NCI-H226 (cell line): ENCODE measurements at places on chromosomes 3 and 15.
A peak's percentile ranks its signal among the peaks of the same experiment; 100 is the strongest.

DNA sequence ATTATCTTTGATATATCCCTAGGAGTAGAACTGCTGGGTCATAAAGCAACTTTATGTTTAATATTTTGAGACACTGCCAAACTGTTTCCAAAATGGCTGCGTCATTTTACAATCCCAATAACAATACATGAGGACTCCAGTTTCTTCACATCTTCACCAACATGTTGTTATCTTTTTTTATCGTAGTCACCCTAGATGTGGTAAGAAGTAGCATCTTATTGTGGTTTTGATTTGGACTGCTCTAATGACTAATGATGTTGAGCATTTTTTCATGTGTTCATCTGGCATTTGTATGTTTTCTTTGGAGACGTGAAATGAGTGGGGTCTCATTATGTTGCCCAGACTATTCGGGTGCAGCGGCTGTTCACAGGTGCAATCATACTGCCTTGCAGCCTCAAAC is 83.8 kb downstream of the MAP4 start:
- DNase-seq, result no peak

DNA sequence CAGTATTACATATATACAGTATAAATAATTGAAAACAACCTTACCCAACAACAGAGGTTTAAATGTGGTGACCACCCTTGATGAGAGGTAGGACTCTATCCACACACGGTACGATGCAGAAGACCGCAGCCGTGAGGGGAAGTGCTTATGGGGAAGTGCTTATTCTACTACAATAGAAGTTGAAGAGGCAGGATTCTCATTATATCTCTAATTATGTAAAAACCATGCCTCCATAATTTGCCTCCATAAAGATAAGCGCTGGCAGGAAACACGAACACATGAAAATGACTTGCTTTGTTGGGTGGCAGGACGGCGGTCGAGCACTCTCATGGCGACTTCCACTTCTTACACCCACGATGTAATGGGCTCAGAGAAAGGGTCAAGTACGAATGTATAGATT is 7.2 kb upstream of the MUC13 start:
- no peak for DNase-seq

DNA sequence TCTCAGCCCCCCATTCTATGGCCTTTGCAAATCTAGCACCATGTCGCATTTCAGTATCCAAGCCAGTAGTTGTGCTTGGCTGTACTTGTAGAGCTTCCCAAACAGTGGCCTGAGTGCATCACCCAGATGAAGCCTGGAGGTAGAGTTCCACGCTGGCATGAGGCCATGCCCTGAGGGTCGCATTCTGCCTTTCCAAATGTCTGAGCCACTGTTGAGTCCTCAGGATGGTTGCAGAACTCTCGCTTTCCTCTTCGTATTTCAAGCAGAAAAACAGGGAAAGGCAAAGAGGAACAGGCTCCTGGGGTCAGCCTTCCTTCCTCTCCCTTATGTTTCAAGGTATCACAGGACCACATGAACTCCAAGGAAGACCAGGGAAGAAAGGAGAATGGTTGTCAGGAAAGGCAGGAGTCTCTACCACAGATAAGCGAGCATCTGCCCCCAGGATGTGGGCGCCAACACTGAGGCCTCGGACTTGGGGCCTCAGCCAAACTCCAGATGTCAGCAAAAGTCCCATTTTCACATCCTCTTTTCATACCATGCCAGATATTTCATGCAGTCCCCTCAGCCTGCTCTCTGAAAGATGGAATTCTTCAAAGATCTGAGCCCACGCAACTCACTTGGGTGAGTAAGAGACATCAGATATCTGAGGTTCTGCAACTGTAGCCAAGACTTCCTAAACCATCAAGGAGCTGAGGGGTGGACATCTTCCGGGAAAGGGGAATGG is 19.4 kb upstream of the PRR20G start:
- DNase-seq, result no peak

GRCh38 chr3:37115446-37115845 is 58.9 kb downstream of the LRRFIP2 start:
- no peak for DNase-seq

DNA sequence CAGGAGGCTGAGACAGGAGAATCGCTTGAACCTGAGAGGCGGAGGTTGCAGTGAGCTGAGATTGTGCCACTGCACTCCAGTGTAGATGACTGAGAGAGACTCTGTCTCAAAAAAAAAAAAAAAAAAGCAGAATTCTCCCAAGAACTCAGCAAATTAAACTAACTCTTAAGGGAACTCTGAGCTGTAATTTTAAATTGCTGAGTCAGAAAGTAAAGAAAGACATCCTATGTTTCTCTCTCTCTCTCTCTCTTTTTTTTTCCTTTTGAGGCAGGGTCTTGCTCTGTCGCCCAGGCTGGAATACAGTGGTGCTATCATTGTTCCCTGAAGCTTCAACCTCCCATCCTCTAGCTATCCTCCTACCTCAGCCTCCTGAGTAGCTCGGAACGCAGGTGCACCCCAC is 20.0 kb upstream of the PHC3 start:
- no peak for DNase-seq

DNA sequence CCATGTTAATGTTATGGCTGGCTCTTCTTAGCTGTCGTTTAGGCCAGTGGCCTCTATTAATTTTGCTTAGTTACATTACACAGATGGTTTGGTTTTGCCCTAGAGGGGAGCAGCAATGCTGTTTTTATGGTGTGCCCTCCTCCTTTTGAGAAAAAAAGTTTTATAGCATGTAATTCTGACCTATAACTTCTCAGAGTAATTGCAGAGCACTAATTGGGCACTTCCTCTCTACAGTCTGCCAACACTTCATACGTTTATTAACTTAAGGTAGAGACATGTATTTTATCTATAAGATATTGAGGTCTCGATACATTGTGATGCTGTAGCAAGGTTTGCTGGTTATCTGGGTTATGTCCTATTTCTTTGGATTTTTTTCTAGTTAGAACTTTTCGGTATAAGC is 12.2 kb downstream of the SLC25A26 start:
- DNase-seq, result no peak

DNA sequence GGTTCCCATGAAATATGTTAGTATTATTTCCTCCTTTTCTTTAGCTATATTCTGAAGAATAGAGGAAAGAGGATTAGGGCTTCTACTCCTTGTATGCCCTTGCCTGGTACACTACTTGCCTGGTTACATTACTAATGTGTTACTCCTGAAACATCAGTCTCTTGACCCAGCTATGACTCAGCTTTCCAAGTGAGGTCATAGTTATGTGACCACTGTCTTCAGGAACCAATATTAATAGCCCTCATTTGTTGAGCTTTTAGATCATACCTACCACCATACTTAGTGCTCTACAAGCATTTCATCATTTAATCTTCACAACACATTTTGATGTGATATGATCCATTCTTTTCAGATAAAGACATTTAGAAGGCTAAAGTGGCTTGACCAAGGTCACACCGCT is 60.3 kb downstream of the CMSS1 start:
- peak; percentile 79 for DNase-seq

DNA sequence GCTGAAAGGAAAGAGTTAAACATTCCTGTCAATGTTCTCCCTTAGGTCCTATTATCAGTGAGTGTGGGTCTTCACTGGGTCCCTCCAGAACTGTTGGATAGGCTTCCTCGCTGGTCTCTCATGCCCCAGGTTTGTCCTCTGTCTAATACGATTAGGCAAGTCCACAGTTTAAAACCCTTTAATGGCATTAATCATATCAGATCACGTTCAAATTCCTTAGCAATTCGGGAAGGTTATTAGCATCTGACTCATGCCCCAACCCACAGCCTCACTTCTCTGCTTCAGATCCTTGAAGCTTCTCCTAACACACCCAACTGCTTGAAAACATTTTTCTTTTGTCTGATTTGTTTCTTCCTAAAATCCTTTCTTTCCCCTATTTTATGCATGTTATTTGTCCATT is 224.3 kb upstream of the ATP10A start:
- DNase-seq, result peak; percentile 1

GRCh38 chr3:94548581-94549316 is 485.9 kb downstream of the NSUN3 start:
- no peak for DNase-seq

- DNase-seq, result no peak
Observed at GRCh38 chr3:15998911-15999310, 175.6 kb upstream of the GALNT15 start.

DNA sequence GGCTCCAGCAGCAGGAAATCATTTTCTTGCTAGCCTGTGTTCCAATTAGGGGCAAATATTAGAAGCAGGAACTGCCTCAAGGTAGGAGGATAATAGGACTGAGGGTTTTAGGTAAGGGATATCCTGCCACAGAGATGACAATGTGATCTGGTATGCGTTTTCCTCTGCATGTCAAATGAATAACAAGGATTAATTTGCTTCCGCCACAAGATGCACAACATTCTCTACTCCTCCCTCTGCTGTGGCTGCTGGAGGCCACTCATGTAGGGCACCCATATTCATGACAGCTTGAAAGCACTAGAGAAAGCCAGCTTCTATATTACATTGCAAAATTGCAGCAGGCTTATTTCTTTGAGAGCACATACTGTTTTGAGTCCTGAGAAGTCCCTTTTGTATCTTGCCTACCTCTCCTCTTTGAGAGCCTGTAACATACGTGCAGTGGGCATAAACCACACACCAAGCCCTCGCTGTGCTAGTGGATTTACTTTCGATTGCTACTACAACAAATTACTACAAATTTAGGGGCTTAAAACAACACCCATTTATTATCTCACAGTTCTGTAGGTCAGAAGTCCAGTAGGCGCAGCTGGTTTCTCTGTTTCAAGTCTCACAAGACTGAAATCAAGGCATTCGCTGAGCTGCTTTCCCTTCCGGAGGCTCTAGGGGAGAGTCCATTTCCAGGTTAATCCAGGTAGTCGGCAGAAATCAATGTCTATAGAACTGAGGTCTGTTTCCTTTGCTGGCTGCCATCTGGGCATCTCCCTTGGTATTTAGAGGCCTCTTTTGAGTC is 5.9 kb upstream of the CD47 start:
- DNase-seq, result no peak

DNA sequence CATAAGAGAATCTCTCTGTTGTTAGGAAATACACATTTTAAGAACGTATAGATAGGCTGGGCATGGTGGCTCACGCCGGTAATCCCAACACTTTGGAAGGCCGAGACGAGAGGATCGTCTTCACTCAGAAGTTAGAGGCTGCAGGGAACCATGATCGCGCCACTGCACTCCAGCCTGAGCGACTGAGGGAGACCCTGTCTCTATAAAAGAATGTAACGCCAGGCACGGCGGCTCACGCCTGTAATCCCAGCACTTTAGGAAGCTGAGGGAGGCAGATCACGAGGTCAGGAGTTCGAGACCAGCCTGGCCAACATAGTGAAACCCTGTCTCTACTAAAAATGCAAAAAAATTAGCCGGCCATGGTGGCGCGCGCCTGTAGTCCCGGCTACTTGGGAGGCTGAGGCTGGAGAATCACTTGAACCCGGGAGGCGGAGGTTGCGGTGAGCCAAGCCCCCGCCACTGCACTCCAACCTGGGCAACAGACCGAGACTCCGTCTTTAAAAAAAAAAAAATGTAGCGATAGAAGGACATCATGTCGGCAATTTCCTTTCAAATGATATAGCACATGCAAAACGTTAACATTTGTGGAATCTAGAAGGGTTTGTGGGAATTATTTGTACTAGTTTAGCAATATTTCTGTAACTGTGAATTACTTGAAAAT is 730 bp upstream of the RPL14 start:
- no peak for DNase-seq

GRCh38 chr3:105959851-105960250 is 91.0 kb upstream of the CBLB start:
- peak; percentile 94 for DNase-seq

GRCh38 chr3:130276203-130276803 is 69.2 kb upstream of the COL6A5 start:
- peak; percentile 33 for DNase-seq

DNA sequence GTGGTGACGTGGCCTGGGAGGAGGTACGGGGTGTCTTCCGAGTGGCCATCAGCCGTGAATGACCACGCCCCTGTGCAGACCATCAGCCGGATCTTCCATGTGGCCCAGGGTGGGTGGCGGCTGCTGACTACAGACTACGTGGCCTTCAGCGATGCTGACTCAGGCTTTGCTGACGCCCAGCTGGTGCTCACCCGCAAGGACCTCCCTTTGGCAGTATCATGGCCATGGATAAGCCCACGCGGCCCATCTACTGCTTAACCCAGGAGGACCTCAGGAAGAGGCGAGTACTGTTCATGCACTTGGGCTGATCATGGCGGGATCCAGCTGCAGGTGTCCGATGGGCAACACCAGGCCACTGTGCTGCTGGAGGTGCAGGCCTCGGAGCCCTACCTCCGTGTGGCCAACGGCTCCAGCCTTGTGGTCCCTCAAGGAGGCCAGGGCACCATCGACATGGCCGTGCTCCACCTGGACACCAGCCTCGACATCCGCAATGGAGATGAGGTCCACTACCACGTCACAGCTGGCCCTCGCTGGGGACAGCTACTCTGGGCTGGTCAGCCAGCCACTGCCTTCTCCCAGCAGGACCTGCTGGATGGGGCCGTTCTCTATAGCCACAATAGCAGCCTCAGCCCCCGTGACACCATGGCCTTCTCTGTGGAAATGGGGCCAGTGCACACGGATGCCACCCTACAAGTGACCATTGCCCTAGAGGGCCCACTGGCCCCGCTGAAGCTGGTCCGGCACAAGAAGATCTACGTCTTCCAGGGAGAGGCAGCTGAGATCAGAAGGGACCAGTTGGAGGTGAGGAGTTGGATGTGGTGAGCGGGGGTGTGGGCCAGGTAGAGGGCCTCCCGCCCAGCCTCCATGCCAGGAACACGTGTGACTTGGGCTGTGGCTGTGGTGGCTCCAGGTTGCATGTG is 178.4 kb downstream of the TBC1D2B start:
- DNase-seq, result no peak

GRCh38 chr15:85875756-85876155 is 81.0 kb upstream of the KLHL25 start:
- no peak for DNase-seq

GRCh38 chr3:156161172-156161571 is 40.8 kb downstream of the KCNAB1 start:
- DNase-seq, result no peak

DNA sequence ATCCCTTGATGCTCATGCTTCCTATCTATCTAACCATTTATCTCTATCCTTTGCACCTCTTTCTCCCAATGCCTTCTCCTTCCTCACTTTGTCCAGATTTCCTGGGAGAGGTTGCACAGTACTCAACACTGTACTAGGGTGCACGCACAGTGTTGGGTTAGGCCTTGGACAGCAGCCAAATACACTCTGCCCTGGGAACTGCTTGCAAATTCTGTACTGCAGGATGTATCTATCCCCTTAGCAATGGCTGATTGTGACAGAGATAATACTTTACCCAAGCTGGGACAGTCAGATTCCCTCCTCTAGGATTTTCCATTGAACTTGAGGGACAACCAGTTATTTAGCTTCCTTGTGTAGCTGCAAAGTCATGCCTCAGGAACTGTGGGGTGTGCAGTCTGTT is 113.3 kb downstream of the IL20RB start:
- no peak for DNase-seq

GRCh38 chr15:96414875-96415274 is 84.4 kb downstream of the NR2F2 start:
- no peak for DNase-seq
